ENCODE measurements at places on chromosomes 2 and 18.

DNA sequence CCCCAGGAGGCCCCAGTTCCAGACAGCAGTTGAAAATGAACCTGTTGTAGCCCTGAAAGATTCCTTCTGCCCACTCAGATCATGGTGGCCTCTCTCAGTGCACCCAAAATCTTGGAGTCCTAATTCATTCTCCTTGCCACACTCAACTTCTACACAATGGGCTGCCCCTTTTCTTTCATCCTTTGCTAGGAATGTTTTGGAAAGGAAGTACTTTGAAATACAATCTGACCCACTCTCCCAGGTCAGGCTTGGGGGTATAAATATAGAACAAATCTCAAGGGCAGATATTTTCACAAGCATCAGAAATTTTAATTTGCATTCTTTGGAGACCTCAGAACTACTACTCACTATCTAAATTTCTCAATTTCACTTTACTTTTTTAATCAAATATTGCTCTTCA lies 103.2 kb upstream of the SH3BP4 start:
- DNase-seq: no peak

DNA sequence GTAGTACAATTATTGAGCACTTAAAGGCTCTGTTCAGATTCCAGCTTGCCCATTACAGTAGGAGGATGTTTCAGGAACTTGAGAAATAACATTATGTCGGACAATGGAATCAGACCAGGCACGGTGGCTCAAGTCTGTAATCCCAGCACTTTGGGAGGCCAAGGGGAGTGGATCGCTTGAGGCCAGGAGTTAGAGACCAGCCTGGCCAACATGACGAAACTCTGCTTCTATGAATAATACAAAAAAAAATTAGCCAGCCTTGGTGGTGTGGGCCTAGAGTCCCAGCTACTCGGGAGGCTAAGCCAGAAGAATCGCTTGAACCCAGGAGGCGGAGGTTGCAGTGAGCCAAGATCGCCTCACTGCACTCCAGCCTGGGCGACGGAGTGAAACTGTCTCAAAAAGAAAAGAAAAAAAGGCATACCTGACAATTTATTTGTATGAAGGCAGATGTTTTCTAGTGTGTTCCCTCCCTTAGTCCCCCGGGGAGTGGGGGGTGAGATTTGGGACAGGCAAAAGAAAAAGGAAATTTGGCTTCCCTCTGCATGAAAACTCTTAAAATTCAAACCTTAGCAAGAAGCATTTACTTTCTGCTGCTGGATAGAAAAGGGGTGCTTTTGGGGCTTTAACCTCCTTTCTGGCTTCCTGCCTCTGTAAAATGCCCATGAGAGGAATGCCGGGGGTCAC lies 13.7 kb upstream of the ZNF532 start:
- no peak for DNase-seq

DNA sequence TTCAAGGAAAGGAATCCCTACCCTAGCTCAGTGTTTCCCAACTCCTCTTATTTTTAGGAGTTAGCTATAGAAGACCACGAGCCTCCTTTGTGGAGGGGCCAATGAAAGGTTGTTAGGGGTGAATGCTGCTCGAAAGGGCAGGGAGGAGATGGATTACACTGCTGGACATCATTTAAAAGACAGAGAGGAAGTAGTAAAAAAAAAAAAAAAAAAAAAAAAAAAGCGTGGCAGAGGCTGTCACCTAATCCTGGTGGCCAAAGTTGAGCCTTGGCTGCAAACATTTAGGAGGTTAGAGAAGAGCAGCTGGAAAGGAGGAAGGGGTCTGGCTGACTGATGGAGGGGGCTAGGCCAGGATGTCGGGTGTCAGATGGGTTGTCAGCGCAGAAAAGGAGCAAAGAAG lies 139.0 kb upstream of the KLF7 start:
- no peak for DNase-seq

- no peak for DNase-seq
Observed at GRCh38 chr2:213065583-213066442, 85.6 kb downstream of the IKZF2 start.

DNA sequence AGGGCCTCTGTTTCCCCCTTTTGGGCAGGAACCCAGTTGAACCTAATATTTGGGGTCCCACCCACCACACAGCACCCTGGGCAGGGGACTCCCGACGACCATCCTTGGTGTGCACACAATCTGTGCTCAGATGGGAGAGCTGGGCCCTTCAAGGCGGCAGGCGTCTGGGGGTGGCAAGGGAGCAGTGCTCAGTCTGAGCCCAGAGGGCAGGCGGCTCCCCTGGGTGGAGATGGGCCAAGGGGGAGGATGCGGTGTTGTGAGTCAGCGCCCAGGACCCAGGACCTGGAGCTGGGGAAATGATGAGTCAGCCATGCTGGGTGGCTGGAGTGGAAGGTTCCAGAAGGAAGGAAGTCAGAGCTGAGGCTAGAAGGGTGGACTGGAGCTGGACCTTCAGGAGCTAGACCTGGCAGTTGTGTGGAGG lies 3.8 kb downstream of the PROM2 start:
- DNase-seq: no peak

- DNase-seq: no peak
Observed at GRCh38 chr2:20351555-20352229, 1.0 kb upstream of the PUM2 start.

DNA sequence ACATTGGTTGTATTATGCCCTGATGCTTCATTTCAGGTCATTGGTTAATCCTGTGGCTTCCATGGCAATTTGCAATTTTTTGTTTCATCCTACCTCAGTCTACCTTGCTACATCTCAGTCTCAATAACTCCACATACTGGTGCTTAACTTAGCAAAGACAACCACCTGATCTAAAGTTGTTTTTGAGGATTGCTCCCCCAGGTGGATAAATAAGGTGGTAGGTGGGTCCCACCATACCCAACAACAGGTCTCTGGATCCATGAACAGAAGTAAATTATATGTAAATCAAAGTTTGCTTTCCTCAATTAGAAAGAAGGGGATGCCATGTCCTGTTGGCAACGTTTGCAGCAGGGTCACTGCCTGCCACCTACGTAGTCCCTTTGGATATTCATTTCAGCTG lies 7.0 kb downstream of the XIRP2 start:
- DNase-seq: no peak

DNA sequence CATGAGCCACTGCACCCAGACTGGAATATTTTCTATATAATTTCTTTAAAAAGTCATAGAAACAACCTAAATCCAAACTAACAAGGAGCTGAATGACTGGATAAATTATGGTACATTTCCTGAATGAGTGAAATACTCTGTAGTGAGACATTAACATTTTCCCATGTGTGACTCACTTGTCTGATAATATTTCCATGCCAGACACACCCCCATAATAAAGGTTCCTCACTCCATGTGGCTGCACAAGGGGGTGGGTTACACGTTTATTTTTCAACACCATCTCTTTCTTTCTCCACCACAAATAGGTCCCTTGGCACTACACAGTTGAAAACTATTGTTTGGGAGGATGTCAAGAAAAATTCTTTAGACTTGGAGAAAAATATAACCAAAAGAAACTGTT lies 266.3 kb upstream of the LYPD1 start:
- no peak for DNase-seq

DNA sequence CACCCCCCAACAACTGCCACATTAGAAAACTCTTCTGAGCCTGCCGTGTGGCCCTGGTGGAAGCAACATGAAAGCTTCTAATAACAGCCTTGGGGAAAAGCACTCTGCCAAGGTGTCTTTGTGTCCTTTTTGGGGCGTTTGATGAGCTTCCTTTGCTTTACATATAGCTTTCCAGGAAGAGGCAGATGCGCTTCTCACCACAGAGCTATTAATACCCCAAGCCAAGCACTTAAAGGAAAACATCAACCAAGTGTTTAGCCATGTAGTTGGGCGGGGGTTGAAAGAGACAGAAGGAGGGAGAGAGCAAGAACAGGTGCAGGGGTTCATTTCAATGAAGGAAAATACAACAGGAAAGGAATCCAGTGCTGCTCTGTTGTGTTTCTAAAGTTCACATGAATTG lies 176.1 kb downstream of the VAPA start:
- DNase-seq: no peak

DNA sequence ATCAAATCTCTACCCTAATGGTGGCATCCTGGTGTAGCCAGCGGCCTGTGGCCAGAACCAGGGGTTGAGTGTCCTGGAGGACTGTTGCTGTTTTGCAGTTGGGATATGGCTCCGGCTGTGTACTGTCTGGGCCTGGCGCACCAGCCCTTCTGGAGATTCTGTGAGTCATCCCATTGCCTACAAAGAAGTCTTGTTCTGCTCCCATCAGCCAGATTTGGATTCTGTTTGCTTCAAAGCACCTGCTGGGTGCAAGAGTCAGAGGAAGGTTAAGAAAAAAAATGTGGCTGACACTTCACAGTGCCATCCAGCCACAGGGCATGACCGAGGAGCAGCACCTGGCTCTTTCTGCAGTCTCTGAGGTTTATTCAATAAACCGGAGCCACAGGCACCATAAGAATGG lies 41.0 kb upstream of the ASAP2 start:
- DNase-seq: peak; percentile 5

DNA sequence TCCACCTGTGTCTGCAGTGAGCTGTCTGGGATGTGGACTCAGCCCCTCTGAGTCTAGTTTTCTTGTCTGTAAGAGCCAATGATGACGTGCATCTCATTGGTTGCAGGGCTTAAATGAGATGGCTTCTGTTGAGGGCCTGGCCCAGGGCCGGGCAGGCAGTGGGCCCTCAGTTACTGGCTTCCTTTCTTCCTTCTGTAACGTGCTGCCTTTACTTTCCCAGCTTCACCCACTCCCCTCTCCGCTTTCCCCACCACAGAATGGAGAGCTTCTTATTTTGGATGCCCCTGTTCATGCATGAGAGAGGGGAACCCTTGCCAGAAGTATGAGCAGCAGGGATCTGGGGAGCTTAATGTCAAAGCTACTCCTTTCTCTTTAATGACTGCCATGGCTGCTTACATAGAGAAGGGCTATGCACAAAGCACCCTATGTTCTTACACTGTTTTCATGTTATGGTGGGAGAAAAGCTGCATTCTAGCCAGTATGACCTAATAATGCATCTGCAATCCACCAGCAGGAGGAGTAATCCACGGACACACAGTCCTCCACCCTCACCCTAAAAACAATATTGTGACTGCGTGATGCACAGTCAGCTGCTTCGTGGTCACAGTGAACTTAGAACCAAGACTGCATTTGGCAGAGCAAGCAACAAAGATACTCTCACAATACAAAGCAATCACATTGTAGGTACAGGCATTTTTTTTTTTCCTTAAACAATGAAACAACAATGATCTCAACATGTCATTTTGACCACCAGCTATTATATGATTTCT lies 37.2 kb downstream of the CREG2 start:
- DNase-seq: no peak

GRCh38 chr2:215707608-215708007 lies 271.7 kb upstream of the FN1 start:
- no peak for DNase-seq

- no peak for DNase-seq
Observed at GRCh38 chr18:13290856-13291271, 72.3 kb downstream of the LDLRAD4 start.

DNA sequence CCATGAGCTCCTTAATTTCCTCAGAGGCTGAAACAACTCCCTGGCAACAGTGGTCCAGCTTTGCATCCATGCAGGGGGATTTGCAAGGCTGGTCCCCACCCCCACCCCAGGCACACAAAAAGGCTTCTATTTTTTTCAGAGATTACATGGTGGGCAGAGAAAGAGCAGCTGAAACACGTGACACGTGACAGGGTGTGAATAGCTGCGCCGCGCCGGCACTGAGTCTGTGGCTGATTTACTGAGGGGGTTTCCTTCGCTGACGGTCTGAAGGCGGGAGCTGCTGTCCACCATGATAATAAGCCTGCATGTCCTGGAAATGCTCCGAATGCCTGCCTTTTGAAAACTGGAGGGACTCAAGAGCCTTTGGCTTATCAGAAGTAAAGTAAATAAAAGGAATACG lies 50.7 kb upstream of the APCDD1 start:
- peak; percentile 39 for DNase-seq

DNA sequence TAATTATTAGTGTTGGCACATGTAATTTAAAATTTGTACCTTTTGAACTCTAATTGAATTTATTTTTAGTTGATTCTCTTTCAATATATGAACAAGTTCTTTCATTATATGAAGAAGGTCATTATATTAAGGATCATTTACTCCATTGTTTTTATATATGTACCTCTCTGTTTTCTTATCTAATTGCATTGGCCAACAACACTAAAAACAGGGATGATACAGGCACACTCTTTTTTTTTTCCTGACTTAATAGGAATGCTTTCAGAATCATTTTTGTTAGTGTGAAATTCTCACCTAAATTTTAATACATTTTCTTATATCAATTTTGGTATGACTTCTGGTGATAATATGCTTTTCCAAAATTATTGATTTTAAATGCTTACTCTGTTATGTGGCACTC lies 75.0 kb upstream of the SCN1A start:
- no peak for DNase-seq

DNA sequence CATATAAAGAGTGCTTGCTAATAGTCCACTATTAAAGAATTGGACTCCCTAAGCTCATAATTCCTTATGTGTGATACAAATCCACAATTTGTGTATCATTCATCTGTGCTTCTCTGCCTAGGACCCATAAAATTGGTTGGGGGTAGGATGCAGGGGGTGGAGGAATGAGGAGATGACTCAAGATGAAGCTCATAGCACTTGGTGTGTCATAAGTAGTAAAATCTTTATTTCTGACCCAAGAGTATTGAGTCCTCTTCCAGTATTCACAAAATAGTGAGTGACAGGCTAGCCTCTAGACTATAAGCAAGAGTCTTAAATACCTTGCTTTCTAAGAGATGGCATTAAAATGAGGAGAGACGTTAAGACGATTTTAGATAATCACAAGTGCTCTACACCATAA lies 390.9 kb upstream of the CDH19 start:
- DNase-seq: no peak

GRCh38 chr2:113705982-113706523 lies 50.4 kb downstream of the SLC35F5 start:
- DNase-seq: no peak

- DNase-seq: no peak
Observed at GRCh38 chr18:57060814-57061213, 86.1 kb upstream of the BOD1L2 start.

- DNase-seq: no peak
Observed at GRCh38 chr2:222319586-222320435, 21.0 kb upstream of the PAX3 start.

GRCh38 chr2:33137331-33137730 lies 190.6 kb downstream of the LTBP1 start:
- no peak for DNase-seq

DNA sequence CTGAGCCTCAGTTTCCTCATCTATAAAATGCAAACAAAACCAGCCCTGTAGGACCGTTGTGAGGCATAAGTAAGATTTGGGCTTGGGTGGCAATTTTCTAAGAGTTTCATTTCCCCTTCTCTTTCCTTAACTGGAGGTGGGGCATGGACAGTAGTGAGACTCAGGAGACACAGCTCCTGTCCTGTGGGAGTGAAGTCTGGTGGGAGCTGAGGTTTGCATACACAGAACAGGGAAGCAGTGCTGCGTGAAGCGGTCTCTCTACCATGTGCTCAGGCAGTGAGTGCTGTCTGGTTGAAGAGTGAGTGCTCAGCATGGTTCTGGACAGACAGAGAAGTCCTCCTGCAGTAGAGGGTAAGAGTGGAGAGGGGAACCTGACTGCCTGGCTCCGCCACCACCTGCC lies 62.3 kb upstream of the MCFD2 start:
- DNase-seq: no peak
